ENCODE measurements at places on chromosomes 11 and 22. TPM values are rescaled to one million over a fixed set of nuclear protein-coding genes. Genes with fewer than 3 reads are reported as not detected.

Gene SVIP
- 14.0 TPM for total RNA-seq

Gene IL17RA
- 3.4 TPM for total RNA-seq

Gene NAALADL1
- total RNA-seq, result not detected

Gene PATE2
- total RNA-seq, result not detected

Gene SLC22A25
- total RNA-seq, result not detected

Gene RASSF10
- not detected for total RNA-seq

Gene THY1
- total RNA-seq, result not detected

Gene SCGB1C1
- not detected for total RNA-seq

Gene DSCAML1
- not detected for total RNA-seq

DNA sequence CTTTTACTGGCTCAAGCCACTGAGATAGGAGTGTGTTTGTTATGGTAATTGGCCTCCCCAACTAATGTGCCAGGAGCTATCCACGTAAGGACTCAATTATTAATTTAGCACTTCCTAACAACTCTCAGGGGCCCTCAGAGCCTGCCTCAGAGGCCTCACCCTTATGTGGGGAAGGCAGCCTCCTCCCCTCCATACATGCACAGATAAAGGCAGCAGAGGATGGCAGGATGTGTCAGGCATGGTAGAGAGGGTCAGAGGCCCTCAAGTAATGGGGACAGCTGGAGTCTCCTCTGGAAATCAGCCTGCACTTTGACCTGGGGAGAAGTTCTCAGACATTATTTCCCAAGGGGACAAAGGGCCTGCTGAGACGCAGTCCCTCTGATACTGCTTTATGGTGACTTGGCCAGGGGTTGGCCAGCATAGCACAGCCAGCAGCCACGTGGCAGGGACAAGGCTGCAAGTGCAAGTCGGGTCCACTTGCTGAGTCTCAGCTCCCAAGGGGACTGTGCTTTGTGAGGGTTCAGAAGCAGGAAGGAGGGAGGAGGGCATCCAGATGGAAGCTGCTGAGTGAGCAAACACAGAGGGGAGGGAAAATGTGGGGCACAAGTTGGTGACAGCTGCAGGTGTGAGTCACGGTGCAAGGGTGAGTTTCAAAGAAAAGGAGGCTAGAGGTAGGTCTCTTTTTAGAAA lies 17.0 kb downstream of the MOGAT2 start:
- DNase-seq, result no peak

GRCh38 chr11:124737638-124738305 lies 2.0 kb upstream of the NRGN start:
- DNase-seq, result no peak

GRCh38 chr11:130808541-130808940 lies 107.7 kb downstream of the SNX19 start:
- DNase-seq, result no peak

DNA sequence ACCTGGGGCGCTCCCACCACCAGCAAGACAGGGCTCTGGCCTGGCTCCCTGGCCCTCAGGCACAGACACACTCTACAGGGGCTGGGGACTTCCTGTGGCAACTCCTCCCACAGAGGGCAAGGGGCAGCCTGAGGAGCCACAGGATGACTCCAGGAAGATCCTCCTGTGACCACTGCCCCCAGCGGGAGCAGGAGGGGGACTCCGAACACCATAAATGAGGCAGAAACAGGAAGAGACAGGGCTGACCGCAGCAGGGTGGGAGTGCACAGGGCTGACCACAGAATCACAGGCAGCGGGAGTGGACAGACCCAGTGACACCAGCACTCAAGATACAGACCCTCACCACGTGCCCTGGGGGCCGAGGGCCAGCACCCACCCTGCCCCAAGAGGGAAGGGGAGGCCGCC lies 10.8 kb downstream of the ARAP1 start:
- DNase-seq, result no peak

DNA sequence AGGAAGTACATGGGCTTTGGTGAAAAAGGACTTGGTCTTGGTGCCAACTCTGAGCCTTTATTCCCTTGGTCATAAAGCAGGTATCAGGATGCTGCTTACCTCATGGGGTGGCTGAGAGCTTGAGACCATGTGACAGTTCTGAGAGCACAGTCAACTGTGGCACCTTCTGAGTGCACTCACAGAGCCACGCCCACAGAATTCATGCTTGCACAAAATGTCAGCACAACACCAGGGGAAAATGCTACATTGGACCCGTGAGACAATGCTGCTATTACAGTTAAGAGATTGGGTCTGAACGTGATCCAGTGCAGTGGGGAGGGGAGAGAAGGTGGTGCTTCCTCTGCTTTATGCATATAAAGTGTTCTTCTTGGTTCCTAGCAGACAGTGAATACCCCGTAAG lies 79.5 kb upstream of the SPON1 start:
- DNase-seq, result no peak

- no peak for DNase-seq
These were observed 38.3 kb upstream of the SYT13 start for GRCh38 chr11:45324459-45324858.

DNA sequence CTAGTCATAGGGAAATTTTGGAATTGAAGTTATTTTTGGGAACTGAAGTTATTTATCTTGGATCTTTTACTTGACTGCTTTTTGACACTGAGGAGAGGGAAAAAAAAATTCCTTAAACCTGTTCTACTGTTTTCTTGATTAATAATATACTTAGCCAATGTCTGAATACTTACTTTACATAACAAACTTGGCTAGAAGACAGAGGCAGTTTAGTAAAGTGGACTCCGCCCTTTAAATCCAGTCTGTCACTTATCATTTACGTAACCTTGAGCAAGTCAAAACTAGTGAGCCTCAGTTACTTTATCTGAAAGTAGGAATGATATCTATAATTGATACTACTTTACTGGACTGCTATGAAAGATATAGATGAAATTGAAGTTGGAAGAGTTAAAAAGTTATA lies 19.5 kb downstream of the CTSC start:
- no peak for DNase-seq

DNA sequence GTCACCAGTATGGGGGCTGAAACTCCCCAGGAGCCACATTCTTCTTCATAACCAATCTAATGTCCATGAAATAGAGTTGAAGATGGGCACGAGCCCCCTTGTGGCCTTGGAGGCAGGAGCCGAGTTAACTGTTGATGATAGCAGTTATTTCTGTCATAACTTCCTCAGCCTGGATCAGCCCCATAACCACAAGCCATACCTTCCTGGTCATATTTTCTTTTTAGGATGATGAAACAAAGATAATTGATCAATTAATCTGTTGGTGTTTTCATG lies 65.0 kb upstream of the TTC12 start:
- no peak for DNase-seq

GRCh38 chr22:35703861-35704584 lies 13.6 kb upstream of the APOL5 start:
- no peak for DNase-seq

DNA sequence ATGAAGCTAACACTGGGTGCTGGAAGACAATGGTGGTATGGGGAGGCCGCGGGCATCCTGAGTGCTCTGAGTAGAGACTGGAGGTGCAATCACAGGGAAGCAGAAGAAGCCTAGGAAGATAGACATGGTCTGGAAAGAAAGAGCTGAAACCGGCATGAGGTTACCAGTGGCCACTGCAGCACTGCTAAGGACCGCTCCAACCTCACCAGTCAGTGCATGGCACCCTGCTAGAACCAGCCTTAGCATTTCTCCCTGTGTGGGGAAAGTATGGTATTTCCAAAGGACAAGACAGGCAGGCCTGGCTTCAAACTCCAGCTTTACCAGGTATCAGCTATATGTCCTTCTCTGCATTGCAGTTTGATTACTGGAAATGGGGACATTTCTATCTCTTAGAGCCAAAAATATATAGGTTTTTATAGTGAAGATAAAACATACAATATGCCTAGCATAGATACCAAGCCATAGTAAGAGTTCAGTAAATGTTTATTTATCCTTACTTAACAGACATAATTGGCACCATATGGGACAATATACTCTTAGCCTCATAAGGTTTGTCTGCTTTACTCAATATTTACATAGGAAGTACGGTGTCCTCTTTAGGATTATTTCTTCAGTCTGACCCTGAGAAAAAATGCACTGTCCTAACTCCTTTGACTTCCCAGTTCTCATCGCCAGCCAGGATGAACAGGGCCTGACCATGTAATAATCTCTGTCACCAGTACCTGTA lies 231.1 kb downstream of the TENM4 start:
- no peak for DNase-seq

- DNase-seq, result peak; percentile 36
These were observed 1089.3 kb downstream of the FAM181B start for GRCh38 chr11:81644239-81644840.

- no peak for DNase-seq
These were observed 7.6 kb downstream of the TSPAN32 start for GRCh38 chr11:2309251-2310072.

GRCh38 chr11:33575311-33575710 lies 125.3 kb downstream of the C11orf91 start:
- DNase-seq, result no peak

DNA sequence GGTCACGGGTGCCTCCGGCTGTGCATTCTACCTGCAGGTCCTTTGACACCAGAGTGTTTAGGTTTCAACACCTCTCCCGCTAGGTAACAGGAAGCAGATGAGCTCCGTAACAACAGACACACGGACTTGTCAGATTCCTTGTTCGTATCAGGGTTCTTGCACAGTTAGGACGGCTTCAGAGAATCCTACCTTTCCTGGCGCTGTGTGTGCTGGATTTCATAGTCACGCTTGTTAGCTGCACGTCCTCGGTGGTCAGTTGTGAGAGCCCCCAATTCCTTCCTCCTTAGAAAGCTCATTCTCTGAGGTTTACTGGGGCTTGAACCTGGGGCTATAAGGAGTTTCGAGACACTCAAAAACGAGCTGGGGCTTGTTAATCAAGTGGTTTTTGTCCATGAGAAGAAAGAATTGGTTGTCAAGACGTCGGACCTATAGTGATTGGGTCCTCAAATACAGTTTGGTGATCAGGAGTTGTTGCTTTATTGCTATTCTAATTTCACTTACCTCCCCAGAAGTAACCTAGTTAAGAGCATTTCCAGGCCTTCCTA lies 664 bp downstream of the DDB2 start:
- no peak for DNase-seq

DNA sequence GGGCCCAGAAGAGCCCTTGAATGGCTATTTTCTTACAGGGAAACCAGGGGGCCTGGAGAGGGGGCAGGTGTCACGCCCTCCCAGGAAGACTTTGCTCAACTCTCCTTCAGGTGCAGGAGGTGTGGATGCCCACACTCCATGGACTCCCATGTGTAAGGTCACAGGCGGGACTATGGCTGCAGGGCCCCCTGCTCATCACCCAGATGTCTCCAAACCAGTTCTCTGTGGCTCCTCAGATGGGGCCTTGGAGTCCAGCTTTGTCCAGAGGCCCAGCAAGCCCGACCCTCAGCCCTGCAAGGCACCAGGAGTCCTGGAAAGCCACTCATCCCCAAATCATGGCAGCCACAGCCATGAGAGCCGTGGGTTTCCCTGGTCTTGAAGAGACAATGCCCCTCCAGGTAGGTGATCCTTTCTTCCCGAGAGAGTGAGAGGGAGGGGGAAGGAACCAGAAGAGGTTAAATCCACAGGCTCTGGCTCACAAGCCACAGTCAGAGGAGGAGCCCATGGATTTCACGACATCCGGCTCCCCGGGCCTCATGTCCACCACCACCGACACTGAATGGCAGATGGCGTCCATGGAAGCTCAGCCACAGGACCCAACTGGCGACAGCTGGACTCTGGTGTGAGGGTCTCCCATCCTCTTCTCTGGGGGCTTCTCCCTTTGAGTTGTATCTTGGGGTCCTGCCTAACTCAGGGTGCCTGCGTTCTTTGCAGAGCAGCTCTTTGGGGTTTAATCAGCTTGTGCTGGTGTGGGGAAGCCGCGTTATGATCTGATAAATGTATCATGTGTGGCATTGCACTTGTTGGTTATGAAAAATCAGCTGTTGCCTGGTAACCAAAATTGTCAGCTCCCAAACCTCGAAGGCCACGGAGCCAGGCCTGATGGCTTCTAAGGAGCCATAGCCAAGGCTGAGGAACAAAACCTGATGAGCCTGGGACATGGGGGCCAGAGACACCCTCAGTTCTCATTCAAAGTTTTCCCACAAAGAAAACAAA lies 620.4 kb downstream of the BRD1 start:
- DNase-seq, result no peak

GRCh38 chr11:88626216-88626615 lies 288.7 kb upstream of the CTSC start:
- DNase-seq, result no peak

DNA sequence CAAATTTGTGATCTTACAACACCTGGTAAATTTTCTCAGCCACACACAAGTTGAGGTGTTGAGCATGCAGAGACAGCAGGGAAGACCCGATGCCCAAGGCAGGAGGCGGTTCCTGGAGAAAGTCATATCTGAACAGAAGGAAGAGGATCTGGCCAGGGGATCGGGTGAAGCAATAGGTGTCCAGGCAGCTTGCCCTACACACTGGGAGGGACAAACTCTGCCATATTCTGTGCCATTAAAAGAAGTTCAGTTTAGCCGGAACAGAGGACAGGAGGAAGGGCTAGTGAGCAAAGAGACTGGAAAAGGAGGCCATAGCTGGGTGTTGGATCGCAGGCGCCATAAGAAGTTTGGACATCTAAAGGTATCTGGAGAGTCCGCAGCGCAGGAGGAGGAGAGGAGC lies 76.5 kb downstream of the TMPRSS5 start:
- no peak for DNase-seq

DNA sequence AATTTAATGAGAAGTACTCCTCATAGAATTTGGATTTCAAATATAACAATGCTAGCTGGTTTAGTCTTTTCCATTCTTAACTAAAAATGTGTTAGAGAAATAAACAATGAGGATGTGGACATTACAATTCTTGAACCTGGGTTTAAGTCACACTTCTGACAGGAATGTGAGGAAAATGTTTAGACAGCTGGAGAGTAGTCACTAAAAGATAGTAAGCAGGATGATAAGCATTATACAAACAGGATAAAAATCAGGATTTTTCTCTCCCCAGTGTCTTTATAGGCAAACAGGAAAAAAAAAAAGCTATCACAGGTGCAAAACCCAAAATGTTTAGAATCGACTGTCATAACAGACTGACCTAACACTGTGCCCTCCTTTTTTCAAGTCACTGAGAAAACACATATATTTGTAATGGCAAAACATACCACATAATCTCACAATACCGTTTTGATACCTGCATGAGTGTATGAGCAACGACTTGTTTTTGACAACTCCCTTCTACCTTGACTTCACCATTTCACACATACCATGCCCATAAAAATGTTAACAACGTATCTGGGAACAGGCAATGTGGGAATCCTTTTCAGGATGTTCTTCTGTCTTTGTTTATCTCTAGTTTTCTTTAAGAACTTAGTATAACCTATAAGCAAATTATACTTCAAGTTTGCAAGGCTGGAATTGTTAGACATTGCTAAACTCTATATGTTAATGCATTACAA lies 242.0 kb downstream of the SBF2 start:
- DNase-seq, result no peak

Data from NCI-H460 (cell line).